ENCODE measurements at places on chromosomes 11 and 22. TPM values are rescaled to one million over a fixed set of nuclear protein-coding genes. Genes with fewer than 3 reads are reported as not detected.

GRCh38 chr22:27237080-27237741 is 564.3 kb downstream of the MN1 start:
- H3K4me3 ChIP-seq = no peak overlapping the region
- no peaks in the 10 kb centered on the region for H3K36me3 ChIP-seq
- H3K27me3 ChIP-seq = peaks cover 70% of the 10 kb centered on the region
- peaks cover 16% of the 10 kb centered on the region for H3K4me1 ChIP-seq
- H3K27ac ChIP-seq = no peak overlapping the region

DNA sequence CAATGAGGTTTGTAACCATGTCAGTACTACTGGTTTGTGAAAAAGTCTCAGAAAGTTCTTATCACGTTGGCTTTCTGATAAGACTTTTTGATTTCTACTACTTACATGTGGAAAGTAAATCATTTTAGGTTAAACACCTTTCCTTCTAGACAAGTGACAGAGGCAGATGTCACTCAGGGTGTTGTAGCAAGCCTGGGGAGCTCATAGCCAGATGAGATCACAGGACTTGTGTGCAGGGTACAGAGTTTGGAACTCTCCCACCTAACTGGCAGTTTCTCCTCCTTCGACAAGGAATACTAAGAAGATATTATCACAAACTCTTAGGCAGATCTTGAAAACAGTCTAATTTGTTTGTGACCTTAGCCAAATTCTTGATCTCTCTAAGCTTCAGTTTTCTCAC is 49.4 kb upstream of the PICALM start:
- H3K27me3 ChIP-seq = no peaks in the 10 kb centered on the region
- peaks cover 6% of the 10 kb centered on the region for H3K4me1 ChIP-seq
- DNase-seq = no peak
- H3K36me3 ChIP-seq = no peaks in the 10 kb centered on the region
- H3K4me3 ChIP-seq = no peak overlapping the region

DNA sequence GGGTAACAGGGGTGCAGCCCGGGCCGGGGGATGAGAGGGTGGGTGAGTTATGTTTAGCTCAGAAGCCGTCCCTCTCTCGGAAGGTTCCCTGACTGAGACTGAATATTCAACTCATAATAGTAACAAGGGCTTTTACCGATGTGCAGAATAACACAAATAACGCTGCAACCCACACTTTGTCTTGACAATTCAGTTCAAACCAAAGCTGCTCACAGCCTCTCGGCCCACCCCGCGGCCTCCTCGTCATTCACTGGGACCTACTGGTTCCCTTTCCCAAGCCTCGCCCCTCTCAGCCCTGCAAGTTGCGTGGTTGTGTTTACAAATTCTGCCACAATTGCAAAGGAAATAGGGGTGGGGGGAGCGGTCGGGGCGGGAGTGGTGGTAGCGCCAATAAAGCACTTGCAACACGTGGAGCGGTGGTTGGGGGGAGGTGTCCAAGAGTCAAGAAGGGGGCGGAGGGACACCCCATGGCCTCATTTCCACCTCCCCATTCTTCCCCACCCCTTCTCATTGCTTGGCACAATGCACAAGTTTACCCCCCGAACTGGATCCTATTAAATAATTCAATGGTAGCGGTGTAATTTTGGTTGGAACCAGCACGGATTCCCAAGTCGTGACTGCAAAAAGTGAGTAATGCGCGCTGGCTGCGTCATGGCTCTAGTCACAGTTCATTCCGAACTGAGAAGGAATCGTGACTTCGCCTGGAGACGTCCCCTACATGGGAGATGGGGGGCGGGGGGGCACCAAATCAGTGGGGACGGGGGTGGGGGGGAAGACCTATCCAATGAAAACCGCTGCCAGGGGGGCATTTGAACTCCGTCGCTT is 102.0 kb upstream of the HSD17B12 start:
- H3K4me3 ChIP-seq = peak overlapping the region; percentile 73
- H3K27me3 ChIP-seq = peaks cover 100% of the 10 kb centered on the region
- DNase-seq = no peak
- H3K27ac ChIP-seq = no peak overlapping the region
- no peaks in the 10 kb centered on the region for H3K36me3 ChIP-seq

- H3K4me1 ChIP-seq = peaks cover 28% of the 10 kb centered on the region
- no peak overlapping the region for H3K4me3 ChIP-seq
- no peaks in the 10 kb centered on the region for H3K36me3 ChIP-seq
- H3K27me3 ChIP-seq = no peaks in the 10 kb centered on the region
Observed at GRCh38 chr11:7543302-7543701, 29.5 kb downstream of the PPFIBP2 start.

The PRG3 gene
- not detected for total RNA-seq

The MMP12 gene
- total RNA-seq = not detected
